Bronchus fibroblast of lung (primary cell): ENCODE measurements at places on chromosomes 5 and 9. TPM values are rescaled to one million over a fixed set of nuclear protein-coding genes. Genes with fewer than 3 reads are reported as not detected.

PCDHB3 gene
- 0.15 and 0.17 TPM in 2 replicates for total RNA-seq

HSPA4 gene
- total RNA-seq: 63.8 and 77.5 TPM in 2 replicates

CDC20B gene
- total RNA-seq: not detected in 2 replicates

HTR4 gene
- not detected in 2 replicates for total RNA-seq

ZFP2 gene
- total RNA-seq: 0.67 and 1.0 TPM in 2 replicates

SHC3 gene
- 3.9 and 6.9 TPM in 2 replicates for total RNA-seq

IFNA17 gene
- total RNA-seq: not detected in 2 replicates

MSMP gene
- not detected in 2 replicates for total RNA-seq

PRDM12 gene
- under 0.01 TPM in 1 of 2 replicates, not detected in the other for total RNA-seq

PCDHA2 gene
- not detected in 2 replicates for total RNA-seq
